ENCODE measurements at places on chromosomes 2 and 18.

GRCh38 chr2:5691985-5692529 lies at the start of gene SOX11:
SOX11 (plus strand) TSS chr2:5692384; CDS start chr2:5692722, 338 bp downstream.
- peak; percentile 94 for DNase-seq

DNA sequence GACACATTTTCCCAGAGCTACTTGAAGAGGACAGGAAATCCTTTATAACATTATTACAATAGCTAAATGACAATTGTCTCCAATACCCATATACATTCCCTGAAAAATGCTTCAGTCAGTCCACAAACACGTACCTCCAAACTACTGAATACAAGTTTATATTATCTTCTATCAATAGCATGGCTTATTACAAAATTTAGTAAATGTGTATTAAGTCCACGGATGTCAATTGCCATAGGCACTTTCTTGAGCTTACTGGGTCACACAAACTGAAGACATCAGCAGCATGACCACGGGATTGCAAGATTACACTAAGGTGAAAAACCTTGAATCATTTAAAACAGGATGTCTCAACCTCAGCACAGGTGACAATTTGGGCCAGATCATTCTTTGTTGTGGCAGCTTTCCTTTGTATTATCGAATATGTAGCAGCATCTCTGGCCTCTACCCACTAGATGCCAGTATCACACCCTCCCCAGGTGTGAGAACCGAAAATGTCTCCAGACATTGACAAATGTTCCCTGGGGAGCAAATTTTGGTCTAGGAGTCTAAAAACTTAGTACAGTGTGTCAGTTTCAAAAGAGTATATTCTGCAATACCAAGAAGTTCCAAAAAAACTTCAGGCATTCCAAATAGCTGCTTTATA lies 1.4 kb downstream of the MBD2 start:
- DNase-seq, result no peak

- DNase-seq, result no peak
Measured at GRCh38 chr2:96970248-96970875, 16.0 kb downstream of the FAM178B start.

- no peak for DNase-seq
Measured at GRCh38 chr2:181372646-181373040, 84.5 kb upstream of the ITGA4 start.

GRCh38 chr2:55134316-55134706 lies 84.1 kb upstream of the RTN4 start:
- DNase-seq, result no peak
